ENCODE measurements at places on chromosomes 3 and 15.

- DNase-seq = peak; percentile 71
These were observed 34.8 kb upstream of the CEMIP start for GRCh38 chr15:80744415-80744814.

DNA sequence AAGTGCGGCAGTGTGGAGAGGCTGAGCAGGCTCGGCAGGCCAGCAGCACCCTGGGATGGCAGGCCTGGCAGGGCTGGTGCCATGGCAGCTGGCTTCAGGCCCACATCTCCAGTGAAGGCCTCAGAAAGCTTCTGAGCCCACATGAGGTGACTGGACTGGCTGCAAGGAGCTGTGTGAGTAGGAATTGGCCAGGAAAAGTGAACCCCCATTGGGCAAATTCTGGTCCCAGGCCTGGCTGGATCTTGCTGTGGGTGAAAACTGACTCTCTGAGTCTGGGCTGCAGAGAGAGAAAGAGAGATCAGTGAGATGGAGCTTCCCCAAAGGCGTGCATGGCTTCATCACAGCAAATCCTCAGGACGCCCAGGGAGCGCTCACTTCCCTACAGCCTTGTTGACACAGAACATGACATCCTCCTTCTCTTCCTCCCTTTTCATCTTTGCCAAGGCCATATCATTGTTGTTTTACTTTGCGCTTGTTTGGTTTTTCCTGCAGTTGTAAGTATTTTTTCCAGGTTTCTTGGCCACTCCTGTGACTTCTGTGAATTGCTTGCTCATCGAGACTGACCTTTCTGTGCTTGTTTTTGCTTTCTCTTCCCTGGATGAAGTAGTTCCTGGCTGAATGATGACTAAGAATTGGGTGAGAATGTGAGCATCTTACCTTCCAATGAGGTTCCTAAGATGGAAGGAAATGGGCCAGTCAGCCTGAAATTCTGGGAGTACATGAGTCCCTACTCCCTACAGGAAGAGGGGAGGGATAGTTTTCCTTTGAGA, 299.1 kb downstream of the TLE3 start:
- peak; percentile 22 for DNase-seq

DNA sequence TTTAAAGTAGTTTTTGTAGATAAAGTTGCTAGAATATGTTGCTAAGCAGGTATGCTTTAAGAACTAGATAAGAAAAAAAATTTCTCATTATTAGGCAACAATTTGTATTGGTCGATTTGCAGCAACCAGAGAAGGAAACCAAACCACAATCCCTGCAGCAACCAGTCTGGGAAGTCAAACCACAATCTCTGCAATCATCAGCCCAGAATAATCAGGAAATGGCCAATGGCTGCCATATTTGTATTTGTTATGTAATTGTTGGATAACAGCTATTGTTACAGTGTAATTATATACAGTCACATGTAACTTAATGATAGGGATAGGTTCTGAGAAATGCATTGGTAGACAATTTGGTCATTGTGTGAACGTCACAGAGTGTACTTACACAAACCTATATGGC, 23.6 kb downstream of the STXBP5L start:
- DNase-seq = no peak

GRCh38 chr3:29642393-29643033, 361.6 kb downstream of the RBMS3 start:
- DNase-seq = peak; percentile 25

DNA sequence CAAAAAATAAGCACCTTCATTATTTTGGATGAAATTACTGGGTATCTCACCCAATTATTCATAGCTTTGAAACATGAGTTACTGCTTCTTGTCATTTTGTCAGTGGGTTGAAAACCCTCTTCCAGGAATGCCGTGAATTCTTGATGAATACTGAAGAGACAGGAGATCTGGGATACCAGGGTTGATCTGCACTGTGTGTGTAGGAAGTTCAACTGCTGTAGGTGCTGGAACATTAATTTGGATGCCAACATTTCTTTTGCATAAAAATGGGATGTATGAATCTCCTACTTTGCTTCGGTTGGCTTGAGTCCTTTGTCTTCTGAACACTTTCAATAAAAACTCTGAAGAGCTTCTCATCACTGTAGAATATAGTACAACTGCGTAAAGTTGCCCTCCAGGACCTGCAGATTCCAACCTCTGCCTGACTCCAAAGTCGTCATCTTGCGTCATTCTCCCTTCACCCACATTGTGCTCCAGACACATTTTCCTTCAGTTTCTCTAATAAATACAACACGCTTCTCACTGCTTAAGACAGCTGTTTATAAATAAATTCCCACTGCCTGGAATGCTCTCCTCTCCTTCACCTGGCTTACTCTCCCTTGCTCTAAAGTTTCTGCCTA, 312.7 kb upstream of the TGFBR2 start:
- DNase-seq = no peak

- DNase-seq = no peak
These were observed 309.9 kb upstream of the THBS1 start for GRCh38 chr15:39270934-39271333.

GRCh38 chr3:44048196-44048924, 193.3 kb upstream of the TOPAZ1 start:
- DNase-seq = no peak

- DNase-seq = no peak
These were observed 244.2 kb upstream of the EPHA3 start for GRCh38 chr3:88863196-88863595.

- no peak for DNase-seq
These were observed 20.5 kb upstream of the IQSEC1 start for GRCh38 chr3:13093687-13094086.

GRCh38 chr15:92595506-92596381, 59.8 kb downstream of the FAM174B start:
- no peak for DNase-seq

- no peak for DNase-seq
These were observed 64.2 kb downstream of the MYO5A start for GRCh38 chr15:52464478-52464877.

GRCh38 chr15:75902129-75902557, 1.5 kb upstream of the FBXO22 start:
- DNase-seq = no peak

Data from brain (organoid and tissue), 16 donors.